ENCODE measurements at places on chromosomes 13 and 19.

GRCh38 chr13:24713022-24713421 lies 32.8 kb downstream of the ATP12A start:
- no peak for DNase-seq

DNA sequence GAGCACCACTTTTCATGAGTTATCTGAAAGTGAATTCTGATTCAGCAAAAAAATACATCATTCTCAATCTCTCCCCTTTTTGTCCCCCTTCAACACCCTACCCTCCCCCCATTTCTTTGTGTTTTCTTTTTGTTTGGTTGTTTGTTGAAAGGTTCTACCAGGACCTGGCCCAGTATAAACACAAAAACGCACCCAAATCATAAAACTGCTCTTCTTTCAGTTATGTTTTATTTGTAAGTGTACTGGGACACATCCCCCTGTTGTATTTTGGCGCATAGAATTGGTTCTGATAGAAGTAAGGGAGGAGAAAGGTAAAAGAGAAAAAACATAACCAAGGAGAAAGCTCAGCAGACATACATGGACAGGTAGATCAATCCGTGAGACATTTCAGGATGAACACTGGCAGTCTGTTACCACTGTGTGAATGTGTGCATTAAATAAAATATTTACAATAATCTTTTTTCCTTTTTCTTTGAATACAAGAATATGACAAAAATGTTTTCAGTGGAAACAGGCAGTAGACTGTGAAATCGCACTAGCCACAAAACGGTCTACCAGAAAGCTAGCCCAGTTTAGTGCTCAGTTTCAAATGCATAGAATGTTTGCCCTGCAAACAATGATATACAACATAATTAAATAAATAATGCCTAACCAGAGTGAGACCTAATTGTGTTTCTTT lies 4.2 kb downstream of the POU4F1 start:
- DNase-seq: no peak

DNA sequence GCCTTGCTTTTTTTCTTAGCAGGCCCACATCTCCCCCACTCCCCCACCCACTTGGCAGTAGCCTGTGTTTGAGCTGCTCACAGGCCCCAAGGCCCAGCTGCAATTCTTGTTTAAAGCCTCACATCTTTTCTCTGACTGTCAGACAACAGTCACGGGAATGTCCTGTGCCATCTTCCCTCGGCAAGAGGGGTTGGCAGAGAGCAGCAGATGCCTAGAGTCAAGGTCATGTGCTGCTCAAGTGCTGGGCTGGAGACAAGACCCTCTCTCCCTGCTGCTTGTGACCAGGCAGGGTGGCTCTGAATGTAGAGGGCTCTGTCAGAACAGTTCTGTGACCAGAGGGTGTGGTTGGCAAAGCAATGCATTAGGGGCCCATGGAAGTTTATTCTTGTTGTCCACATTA lies 47.4 kb downstream of the BBC3 start:
- DNase-seq: no peak

DNA sequence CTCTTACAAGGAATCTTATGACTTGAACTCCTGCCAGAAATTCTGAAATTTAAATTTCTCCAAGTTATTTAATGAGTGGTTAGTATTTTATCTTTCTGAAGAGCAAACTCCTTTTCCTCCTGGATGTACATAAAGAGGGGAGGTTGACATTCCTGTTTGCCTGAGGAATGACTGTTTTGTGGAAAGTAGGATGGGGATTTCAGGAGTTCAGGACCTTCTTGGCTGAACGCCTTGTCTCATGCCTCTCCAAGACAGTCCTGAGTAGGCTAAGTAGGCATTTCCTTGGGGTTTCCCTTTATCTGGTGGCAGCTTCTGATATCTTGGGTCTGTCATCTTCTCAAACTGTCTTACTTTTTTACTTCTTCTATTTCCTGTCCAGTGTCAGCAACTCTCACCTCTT lies 356.6 kb downstream of the TDRD3 start:
- no peak for DNase-seq

- DNase-seq: no peak
Observed at GRCh38 chr19:45117671-45118070, 24.7 kb downstream of the PPP1R37 start.

- no peak for DNase-seq
Observed at GRCh38 chr13:55483626-55484158, 1657.0 kb upstream of the PRR20A start.

DNA sequence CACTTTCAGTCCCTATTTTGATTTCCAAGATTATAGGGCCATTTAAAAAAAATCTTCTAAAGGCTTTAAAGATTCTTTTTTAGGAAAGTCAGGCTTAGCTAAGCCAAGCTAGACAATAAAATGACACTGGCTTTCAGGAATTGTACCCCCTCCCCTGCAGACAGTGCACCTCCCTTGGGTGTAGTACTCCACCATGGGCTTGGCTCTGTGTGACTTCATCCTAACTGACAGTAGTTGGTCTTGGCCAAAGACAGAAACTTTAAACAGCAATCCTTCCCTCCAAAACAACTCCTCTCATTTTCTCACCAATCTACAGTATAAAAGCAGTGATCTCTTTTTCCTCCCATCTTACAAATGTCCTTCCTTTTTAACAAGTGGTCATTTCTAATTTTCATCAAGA lies 283.0 kb downstream of the DNAJC15 start:
- no peak for DNase-seq

DNA sequence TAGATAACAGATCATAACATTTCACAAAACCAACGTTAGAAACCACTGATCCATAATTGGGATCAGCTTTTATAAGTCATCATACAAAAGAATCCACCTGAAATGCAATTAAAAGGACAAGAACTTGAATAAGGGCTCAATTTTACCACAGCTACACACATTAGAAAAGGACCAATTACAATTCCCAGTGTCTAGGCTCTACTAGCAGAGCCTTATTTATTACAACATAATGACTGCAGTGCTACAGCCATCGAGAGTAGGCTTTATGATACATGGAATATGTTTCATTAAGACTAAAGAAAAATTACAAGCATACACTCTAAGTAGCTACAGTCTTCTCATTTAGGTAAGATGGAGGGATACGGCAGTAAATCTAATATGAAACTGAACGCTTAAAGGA lies 2.9 kb downstream of the RBM26 start:
- no peak for DNase-seq

DNA sequence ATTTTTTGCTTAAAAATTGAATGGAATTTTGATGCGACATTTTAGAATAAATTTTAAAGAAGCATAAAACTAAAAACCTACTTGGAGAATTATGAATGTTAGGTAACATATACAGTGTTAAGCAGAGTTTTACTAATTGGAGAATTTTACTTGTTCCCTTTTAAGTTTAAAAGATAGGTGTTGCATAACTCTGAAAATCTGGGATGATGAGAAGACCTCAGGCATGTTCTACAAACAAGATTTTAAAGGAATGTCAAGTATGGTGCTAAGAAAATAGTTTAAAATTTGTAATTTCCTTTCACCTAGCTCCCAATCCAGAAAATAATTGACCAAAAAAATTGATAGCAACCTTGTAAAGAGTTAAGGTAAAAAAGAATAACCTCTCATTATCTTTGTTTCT lies 135.8 kb downstream of the RFC3 start:
- DNase-seq: no peak

DNA sequence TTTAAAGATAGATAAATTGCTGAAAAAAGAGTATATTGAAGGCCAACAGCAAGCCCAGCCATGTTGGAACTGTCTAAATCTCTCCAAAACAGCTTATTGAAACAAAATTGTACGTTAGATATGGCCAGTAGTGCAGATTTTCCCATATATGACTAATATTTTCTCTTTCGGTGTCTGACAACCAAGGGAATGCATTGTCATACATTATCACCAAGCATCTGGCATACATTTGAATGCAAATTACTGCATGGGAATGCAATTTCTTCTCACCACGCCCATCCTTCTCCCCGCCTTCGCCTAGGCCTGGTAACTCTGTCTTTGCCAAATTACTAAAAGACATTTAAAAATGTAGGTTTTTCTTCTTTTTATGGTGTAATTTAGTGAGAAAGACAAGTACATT lies 32.5 kb upstream of the IRS2 start:
- DNase-seq: no peak

- no peak for DNase-seq
Observed at GRCh38 chr13:110408286-110408685, 101.2 kb downstream of the COL4A2 start.

DNA sequence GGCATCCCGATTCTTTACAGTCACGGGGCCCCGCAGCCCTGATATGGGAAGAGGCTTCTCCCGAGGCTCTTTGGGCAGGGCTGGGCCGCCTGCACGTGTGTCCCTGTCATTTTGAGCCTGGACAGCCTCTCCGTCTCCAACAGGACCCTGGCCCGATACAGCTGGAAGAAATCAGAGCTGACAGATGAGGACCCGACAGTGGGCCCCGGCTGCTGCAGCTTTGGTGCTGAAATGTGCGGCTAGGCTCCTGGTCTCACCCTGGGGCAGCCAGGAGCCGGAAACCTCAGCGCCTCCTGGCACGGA lies 3.2 kb downstream of the PIAS4 start:
- DNase-seq: no peak

DNA sequence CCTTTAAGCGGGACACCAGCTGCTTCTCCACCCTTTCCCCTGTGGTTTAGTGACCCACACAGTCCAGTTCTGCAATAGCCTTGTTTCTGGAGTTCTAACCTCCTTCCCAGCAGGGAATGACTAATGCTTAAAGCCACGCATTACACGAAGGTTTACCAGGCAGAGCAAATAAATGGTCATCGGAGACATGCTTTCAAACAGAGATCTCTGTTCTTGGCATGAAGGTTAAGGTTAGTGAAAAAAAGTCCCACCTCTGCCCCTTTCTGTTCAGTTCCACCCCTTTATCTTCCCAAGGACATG lies 25.3 kb upstream of the MEDAG start:
- no peak for DNase-seq

- no peak for DNase-seq
Observed at GRCh38 chr19:3073931-3074595, 11.8 kb upstream of the TLE5 start.

GRCh38 chr13:76968041-76968440 lies 19.7 kb downstream of the ACOD1 start:
- no peak for DNase-seq
